ENCODE measurements at places on chromosomes 12 and 14. TPM values are rescaled to one million over a fixed set of nuclear protein-coding genes. Genes with fewer than 3 reads are reported as not detected.

The TAS2R9 gene
- total RNA-seq, result not detected

DNA sequence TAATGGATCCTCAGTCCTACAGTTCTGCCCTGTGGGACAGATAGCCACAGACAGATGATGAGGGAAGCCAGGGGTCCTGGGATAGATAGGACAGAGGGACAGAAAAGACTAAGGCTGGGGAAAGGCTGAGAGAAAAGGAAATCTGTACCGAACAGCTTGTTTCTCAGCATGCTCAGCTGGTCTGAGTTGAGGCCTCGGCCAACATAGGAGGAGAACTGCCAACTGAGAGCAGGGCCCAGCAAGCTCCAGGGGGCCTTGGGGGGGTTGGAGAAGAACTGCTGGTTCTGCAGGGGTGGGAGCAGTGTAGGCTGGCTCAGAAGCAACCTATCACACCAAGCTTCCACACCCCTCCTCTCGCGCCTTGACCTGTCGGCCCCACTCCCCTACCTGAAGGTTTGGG is 10.1 kb downstream of the IL23A start:
- DNase-seq, result no peak

DNA sequence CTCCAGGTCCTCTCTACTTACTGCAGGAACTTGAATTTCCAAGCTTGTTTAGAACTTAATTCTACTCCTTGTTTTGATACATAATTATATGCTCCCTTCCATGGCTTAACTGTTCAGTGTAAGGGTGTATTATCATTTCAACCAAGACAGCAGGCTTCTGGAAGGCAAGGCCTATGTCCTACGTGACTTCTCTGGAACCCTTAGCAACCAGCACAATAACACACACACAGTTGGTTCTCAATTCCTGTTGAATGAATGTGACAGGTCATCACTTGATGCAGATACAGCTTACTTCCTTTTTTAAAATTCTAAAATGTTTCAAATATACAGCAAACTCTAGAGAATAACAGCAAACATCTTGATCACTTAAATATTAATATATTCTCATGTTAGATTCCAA is 77.7 kb upstream of the COCH start:
- DNase-seq, result no peak

The SYNDIG1L gene
- total RNA-seq, result 0.22 TPM

GRCh38 chr12:67697443-67697842 is 48.9 kb downstream of the DYRK2 start:
- no peak for DNase-seq

DNA sequence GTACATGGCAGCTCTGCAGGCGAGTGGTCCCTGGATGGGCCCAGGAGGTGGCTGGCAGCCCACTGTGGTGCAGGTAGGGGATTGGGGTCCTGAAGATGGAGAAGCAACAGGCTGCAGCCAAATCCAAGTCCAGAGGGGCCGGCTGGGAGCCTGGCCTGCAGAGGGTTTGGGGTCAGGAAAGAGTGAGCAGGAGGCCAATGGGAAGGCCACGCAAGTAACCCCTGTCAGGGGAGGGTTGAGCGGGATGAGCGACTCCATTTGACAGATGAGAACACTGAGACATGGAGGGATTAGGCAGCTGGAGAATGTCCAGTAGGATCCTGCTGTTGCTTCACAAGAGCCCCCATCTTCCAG is 136.0 kb downstream of the BCL11B start:
- DNase-seq, result no peak
